Activated CD4-positive, CD25-positive, alpha-beta regulatory T cell treated with anti-CD3 and anti-CD28 coated beads, Interleukin-2, amount 50 U/mL, for 24 hours (primary cell): ENCODE measurements at places on chromosomes 12 and 14.

DNA sequence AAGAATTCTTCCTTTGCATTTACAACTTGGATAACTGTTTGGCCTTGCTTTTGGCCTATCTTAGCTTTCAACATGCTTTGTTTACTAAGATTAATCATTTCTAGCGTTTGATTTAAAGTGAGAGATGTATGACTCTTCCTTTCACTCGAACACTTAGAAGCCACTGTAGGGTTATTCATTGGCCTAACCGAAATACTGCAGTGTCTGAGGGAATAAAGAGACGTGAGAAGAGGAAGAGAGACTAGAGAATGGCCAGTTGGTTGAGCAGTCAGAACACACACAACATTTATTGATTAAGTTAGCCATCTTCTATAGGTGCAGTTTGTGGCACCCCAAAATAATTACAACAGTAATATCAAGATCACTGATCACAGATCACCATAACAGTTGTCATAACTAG, 62.3 kb upstream of the CCDC175 start:
- ATAC-seq, result no peak

DNA sequence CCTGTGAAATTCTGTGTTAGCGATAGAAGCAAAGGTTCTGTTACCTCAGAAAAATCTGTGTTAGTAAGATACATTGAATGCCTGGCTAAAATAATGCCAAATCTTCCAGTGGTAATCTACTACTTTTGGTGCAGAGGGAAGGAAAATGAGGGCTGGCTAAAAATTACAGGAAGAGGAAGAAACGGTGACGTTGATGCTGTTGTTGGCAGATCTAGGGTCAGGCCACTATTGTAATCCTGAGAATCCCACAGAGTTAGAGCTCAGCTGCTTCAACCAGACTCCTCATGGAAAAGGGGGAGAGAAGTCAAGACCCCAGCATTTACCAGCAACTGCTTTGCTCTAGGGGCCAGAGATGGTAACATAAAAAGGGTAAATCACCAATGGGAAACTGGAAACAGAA, 145.1 kb downstream of the PPM1H start:
- no peak for ATAC-seq

DNA sequence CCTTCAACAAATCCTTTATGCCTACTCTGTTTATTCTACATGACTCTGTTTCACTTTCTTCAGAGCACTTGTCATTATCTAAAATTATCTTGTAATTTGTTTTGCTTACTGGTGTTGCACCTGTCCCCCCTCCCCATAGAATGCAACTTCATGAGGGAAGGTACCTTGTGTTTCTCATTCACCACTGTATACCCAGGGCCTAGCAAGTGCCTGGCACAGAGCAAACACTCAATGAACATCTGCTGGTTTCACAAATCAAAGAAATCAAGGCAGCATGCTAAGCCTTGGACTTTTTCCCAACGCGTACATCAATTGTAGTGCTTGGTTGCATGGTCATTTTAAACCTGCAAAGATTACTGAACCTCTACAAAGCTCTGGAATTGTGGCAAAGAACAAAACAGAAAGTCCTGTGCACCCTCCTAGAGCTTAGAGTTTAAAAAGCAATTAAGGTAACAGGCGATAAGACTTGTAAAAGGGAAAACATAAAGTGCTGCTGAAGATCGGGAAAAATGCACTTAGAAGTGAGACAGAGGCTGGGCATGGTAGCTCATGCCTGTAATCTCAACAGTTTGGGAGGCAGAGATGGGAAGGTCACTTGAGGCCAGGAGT, 479.1 kb downstream of the MED13L start:
- no peak for ATAC-seq

DNA sequence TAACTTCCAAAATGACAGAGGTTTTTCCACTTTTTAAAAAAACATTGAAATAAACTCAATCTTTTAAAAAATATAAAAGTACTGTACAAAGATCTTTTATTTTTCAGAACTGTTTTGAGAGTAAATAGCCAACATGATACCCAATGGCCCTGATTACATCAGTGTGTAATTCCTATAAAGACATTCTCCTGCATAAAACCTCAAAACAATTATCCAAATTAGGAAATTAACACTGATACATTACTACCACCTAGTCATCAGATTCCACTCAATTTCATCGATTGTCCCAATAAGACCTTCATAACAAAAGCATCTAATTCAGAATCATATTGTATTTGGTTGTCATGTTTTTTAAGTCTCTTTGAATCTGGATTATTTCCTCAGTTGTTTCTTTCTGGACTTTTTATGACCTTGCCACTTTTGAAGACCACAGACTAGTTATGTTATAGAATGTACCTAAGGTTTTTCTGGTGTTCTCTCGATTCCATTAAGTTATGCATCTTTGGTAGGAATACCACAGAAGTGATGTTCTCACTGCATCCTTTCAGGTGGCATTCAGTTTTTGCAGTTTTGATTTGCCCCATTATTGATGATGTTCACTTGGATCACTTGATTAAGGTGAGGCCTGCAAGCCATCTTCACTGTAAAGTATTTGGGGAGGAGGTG, 4.0 kb upstream of the YEATS4 start:
- no peak for ATAC-seq

DNA sequence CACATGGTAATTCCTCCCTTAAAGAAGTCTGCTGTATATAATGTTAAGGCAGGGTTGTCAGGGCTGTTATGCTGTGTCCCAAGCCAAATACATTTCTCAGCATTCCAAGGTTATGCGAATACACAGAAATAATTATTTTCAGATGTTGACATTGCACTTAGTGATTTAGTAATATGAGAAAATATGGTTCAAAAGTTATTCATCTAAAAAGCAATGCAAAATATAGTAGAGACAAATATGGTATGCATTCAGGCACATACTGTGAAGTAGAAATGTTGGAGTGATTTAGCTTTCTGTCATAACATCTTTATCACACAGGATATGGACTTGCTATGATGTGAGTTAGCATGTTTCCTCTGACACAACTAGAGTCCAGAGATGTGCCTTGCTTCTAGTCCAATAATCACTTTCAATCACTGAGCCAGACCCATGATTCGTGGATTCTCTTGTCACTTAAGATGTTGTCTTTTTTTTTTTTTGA, 70.0 kb downstream of the PDE3A start:
- ATAC-seq, result no peak

DNA sequence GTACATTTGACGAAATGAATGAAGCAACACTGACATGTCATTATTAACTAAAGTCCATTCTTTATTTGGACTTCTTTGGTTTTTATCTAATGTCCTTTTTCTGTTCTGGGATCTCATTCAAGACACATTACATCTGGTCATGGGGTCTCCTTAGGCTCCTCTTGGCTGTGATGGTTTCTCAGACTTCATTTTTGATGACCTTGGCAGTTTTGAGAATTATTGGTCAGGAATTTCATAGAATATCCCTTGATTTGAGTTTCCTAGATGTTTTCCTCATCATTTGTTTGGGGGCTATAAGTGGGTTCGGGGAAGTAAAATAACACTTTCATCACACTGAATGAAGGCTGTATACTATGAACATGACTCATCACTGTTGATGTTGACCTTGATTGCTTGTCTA, 770.6 kb downstream of the AACS start:
- ATAC-seq, result no peak

GRCh38 chr14:104703269-104703668, 13.9 kb downstream of the INF2 start:
- no peak for ATAC-seq

GRCh38 chr12:108821407-108822397, 35.7 kb downstream of the SSH1 start:
- peak; percentile 83 for ATAC-seq

DNA sequence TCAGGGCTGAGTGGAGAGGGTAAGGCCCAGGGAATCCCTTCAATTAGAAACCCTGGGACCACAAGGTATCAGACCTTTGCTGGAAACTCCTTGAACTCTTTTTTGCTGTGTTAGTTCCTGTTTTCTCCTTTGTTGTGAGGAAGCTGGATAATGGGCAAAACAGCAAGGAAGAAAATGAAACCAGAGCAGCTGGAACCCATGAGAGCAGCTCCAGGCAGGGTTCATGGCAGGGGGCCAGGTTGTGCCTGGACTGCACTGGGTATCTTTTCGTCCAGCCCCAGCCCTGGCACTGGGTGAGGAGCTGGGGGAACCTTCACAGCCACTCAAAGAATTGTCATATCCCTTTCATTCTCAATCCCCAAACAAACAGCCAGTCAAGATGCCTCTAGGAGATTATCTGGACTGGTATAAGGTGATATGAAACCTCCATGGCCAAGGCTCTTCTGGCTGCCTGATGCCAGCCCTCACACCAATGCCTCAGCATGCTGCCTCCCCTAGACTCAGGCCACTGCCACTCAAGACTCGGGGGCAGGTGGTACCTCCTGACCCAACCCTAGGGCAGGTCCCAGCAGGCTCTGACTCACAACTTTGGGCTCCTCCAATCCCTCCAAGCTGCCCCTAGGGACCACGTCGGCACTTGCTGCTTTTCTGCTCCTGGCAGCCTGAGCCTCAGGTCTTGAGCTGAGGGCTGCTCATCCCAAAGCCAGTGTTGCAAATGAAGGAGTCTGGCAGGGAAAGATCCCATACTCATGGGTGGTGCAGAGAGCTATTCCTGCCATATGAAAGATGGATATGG, 16.5 kb downstream of the FAM186B start:
- no peak for ATAC-seq

- peak; percentile 88 for ATAC-seq
Observed at GRCh38 chr12:123200414-123200813, 32.5 kb downstream of the MPHOSPH9 start.

- no peak for ATAC-seq
Observed at GRCh38 chr14:31440280-31440679, 17.0 kb downstream of the DTD2 start.

GRCh38 chr14:99427632-99428300, 52.9 kb downstream of the SETD3 start:
- no peak for ATAC-seq

DNA sequence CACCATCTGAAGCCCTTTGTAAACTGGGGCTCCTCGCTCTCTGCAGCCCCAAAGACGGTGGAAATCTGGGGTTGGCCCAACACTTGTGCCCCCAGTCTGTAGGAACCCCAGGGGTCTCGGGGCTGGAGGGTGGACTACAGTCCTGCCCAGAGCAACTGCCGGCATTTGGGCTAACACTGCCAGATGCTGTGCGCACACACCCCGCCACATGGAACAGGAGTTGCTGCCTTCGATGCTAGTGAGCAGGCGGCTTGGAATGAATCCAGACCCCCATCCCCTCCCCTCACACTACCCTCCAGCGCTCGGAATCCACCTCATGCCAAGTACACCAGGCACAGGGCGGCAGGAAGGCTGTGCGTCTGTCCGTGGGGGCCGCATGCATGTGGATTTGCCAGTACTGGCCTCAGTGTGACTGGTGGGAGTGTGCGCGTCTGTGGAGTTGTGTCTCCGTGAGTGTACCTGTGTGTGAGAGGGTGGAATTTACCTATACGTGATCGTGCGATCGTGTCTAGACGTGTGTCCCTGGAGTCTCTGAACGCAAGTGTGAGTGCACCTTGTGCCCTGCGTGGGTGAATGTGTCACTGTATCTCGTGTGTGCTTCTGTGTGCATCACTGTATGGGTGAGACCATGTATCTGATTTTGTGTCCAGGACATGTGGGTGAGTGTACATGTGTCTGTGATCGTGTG, 5.1 kb downstream of the LHX5 start:
- ATAC-seq, result no peak

GRCh38 chr12:9742661-9743060, 9.8 kb upstream of the CLECL1 start:
- peak; percentile 50 for ATAC-seq

- no peak for ATAC-seq
Observed at GRCh38 chr12:70756118-70756517, 118.9 kb upstream of the PTPRB start.

DNA sequence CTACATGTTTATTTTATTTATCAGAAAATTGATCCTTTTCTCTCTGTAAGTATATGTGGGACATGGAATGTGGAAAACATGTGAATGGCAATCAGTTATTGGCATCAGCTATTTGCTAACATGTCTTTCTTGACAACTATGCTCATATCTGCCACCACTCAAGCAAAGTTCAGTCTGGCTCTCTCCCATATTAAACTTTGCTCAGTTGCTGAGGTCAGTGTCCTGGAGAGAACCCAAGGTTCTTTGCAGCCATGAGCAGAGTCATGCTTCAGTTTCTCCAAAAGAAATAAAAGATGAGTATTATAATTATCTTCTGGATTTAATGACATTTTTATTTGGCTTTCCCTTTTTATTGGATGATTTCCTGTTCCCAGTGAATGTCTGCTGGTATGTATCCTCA, 42.6 kb downstream of the A2M start:
- no peak for ATAC-seq

DNA sequence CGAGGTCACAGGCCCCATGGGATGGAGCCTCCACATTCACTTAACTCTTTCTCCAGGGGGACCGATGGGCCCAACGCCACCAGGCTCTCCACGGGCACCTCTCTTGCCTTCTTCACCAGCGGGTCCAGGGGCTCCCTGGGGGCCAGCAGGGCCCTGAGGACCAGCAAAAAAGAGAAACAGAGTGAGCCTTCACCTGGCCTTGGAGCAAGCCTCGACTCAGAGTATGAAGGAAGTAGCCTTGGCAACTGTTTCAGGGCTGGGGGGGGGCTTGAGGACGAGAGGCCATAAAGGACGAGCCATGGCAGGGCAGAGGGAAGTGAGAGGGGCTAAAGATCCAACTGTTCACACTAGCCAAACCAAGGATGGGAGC, 18.0 kb downstream of the COL2A1 start:
- no peak for ATAC-seq

- no peak for ATAC-seq
Observed at GRCh38 chr12:84113666-84114065, 798.9 kb downstream of the SLC6A15 start.

GRCh38 chr12:95720146-95720545, 70.4 kb downstream of the NTN4 start:
- ATAC-seq, result no peak

DNA sequence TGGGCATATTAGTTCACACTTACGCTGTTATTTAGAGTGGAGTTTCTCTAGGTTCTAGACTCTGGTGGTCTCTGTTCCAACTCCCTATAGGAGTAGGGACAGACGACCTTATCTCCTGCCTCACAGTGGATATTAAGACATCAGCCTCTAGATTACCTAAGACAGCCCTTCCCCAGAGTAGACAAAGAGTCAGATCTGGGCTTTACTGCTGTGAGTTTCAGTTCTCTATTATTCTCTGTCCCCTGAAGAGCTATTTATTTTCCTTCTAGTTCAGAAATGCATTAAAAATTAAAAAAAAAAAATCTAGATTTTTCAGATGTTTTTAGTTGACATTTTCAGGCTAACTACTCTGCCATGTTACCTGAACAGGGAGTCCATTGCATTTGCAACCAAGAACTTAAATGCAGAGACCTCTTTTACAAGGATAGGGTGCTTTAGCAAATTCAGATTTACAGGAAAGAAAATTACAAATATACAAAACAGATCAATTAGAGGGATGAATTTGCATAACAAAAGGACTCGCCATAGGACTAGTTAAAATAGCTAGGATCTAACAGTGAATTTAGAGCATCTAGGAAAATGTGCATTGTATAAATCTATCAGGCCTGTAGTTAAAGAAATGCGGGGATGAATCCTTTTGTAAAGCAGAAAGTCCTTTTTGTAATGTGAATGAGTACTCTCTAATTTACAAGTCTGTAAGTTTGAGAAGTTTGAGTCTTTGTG, 381.4 kb downstream of the APAF1 start:
- ATAC-seq, result no peak
